ENCODE measurements at places on chromosomes 6 and 20.

GRCh38 chr20:47030271-47030810 is 135.7 kb downstream of the EYA2 start:
- no peak for DNase-seq

- no peak for DNase-seq
Measured at GRCh38 chr6:125444006-125444923, 142.5 kb upstream of the HDDC2 start.

- DNase-seq = no peak
Measured at GRCh38 chr6:111829581-111829980, 43.7 kb downstream of the FYN start.

DNA sequence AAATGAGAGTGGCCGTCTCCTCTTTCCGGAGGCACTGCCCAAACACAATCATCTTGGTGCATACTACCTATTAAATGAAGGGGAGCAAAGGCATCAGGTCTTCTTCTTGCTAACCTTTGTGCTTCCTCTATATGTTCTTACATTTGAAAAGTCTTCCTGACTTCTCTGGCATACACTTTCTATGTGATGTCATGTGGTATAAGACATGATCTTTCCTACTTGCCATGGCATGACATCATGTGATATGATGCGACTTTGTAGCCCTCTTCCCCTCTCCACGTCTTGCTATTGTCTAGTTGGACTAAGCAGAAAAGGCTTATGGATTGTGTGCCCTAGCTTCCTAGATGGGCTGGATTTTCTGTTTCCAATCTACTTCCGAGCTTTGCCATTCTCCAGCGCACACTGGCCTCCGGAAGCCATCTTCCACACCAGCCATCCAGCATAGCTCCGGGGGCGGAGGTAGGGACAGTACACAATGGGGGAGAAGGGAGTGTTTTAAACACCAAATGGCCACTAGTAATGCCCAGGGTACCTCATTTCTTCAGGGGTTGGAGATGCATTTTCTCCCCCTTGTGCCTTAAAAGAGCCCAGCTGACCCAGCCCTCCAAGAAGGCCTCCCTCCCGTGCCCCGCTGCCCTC is 8.8 kb upstream of the NEDD9 start:
- DNase-seq = no peak

GRCh38 chr20:24870881-24871280 is 78.2 kb upstream of the CST7 start:
- no peak for DNase-seq

DNA sequence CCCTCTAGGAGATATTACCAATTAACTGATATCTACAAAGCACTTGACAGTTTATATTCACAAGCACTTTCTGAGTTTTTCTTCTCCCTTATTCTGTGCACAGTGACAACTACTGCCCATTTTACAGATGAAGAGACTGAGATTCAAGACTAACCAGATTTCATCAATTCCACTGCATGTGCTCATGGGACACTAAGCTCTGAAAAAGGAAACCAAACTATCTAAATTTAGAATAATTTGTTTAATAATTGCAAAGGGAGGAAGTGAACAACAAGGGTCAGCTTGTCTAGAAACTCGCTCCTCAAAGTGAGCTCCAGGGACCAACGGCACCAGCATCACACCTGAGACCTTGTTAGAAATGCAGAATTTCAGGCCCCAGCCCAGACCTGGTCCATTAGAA is 50.8 kb upstream of the MYLIP start:
- no peak for DNase-seq

- no peak for DNase-seq
Measured at GRCh38 chr6:130223508-130223907, 757 bp upstream of the SAMD3 start.

DNA sequence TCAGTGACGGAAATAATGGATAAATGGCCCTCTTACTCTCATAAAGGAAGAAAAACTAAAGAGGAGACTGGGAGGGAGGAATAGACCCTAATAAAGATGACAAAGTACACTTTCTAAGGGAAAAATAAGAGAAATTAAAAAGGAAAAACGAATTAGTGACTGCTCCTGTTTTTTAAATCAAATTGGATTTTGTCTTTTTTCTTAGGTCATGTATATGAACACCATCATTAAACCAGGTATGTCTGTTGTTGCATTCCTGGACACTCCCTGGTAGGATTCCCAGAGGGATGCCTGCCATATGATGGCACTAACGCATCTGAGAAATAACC is 59.4 kb upstream of the BTN3A2 start:
- no peak for DNase-seq

GRCh38 chr6:121305957-121306607 is 28.2 kb downstream of the TBC1D32 start:
- peak; percentile 29 for DNase-seq

GRCh38 chr6:137261361-137261760 is 42.2 kb upstream of the IFNGR1 start:
- DNase-seq = peak; percentile 36

- no peak for DNase-seq
Measured at GRCh38 chr6:5457983-5458683, 196.8 kb downstream of the FARS2 start.

GRCh38 chr6:4872841-4873240 is 96.6 kb downstream of the CDYL start:
- no peak for DNase-seq

- DNase-seq = no peak
Measured at GRCh38 chr6:156919370-156919769, 142.2 kb downstream of the ARID1B start.

- peak; percentile 76 for DNase-seq
Measured at GRCh38 chr20:17679941-17680835, 1.9 kb downstream of the RRBP1 start.

DNA sequence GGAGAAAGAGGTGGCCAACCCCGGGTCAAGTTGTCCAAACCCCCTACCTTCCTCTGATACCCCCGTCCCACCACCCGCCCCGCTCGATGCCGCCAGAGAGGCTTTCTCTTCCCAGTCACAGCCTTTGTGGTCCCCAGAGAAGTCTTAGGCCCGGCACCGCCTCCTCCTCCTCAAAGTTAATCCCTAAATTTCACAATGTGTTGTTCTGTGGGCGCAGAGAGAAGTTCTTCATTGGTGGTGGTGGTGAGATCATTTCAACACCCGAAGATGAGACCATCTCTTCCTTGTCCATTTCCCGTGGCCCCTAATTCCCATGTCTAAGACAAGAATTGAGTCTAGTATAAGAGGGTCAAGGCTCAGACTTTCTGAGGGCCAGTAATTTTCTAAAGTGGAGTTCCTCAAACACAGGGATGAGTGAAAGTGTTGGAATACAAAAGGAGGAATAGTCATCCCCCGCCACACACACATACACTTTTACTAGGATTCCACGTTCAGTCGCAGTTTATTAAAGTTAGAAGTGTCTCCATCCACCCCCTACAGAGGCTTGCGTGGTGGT is 10.4 kb downstream of the TRIM31 start:
- DNase-seq = peak; percentile 60

GRCh38 chr6:42431877-42432276 is 19.8 kb downstream of the TRERF1 start:
- no peak for DNase-seq

DNA sequence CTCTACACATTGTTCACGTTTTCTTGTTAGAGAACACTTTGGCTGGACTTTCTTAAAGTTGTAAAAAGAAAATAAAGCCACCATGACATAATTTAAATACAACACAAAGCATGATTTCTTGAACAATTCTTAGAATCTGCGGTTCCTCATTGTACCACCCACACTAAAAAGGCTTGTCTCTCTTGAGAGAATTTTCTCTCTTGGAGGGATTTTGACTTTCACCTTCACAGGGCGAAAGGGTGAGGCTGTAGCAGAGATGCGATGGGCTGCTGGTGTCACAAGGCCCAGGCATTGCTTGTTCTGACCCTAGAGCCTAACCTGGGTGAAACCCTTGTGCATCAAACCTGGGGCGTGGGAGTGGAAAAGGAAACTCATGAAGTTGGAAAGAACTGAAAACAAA is 122.7 kb upstream of the RIPOR2 start:
- DNase-seq = no peak

DNA sequence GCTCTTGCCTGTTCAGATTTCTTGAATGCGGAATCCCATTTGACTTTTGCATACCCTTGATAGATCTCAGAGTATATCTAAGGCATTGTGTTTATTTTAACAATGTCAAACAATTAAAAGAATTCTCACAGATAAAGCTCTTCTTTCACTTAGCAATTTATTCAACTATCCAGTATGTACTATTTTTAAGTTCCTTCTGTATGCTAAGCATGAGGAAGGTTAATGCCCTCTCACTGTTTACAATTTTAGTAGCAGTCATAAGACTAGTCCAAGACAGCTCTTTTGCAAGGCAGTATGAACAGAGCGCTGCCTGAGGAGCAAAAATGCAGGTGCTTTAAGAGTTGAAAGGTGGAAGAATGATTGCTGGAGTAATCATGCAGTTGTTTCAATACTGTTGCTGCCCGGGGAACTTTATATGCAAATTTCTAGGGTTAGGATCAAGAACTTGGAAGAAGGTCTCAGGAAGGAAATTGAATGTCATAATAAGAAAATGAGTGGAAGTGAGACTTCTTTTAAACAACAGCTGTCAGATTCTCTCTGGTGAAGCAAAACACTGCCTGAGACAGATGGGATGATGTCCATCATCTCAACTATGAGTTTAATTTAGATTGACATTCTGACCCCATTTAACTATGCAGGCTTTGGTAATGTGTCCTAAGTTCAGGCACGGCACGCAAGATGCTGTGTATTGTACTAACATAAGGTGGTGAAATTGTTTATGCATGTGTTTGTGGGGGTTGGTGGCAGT is 1303.5 kb upstream of the CITED2 start:
- DNase-seq = no peak

DNA sequence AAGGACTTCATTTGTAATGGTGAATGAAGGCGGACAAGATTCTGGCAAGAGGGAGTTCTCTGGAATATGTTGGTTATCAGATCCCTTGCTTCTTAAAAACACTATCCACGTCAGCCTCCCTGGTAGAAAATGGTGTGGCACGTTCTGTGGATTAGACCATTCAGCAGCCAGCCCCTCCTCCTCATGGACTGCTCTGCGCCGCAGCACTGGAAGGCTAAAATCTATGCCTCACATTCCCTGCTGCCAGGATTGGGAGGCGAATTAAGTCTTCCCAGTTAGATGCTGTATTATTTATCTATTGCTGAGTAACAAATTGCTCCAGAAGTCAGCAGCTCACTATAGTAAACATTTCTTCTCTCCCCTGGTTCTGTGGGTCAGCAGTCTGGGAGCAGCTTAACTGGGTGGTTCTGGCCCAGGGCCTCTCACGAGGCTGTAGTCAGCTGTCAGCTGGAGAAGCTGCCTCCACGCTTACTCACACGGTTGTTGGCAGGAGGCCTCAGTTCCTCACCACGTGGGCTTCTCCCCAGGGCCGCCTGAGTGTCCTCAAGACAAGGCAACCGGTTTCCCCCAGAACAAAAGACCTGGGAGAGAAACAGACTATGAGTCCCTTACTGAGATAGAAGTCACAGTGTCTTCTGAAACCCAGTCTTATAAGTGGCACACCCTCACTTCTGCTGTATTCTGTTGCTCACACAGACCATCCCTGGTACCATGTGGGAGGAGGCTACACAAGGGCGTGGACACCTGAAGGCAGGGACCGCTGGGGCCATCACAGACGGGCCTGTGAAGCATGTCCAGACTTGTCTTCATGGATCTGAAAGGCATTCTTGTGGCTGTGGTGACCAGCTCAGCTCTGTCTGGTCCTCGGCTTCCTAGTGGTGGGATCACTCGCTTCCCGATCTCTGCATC is 101.0 kb downstream of the NRN1 start:
- peak; percentile 98 for DNase-seq

- no peak for DNase-seq
Measured at GRCh38 chr6:75286955-75287354, 2.4 kb upstream of the TMEM30A start.

DNA sequence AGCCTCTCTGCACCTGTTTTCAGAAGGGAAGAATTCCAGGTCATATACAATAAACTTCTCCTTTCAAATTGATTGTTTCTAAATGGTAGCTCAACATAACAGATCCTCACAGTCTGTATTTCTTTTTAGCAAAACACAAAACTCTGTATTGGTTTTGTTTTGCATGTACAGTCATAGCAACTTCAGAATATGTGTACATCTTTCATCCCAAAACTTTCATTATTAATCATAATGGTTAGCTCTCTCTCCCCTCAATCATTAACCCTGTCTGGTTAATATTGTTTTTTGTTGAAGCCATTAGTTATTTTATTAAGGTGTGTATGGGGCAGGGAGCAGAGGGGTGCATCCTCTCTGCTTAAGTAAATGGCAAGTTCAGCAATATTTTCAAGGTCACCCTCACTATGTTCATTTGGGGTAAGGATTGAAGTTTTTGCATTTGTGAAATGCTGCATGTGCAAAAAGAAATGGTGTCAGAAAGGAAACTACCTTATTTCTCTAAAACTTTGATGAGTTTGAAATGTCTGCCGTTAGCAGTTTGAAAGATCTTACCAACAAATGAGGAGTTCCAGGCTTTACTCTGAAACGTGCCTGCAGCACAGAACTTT is 136.8 kb upstream of the BTBD3 start:
- no peak for DNase-seq

DNA sequence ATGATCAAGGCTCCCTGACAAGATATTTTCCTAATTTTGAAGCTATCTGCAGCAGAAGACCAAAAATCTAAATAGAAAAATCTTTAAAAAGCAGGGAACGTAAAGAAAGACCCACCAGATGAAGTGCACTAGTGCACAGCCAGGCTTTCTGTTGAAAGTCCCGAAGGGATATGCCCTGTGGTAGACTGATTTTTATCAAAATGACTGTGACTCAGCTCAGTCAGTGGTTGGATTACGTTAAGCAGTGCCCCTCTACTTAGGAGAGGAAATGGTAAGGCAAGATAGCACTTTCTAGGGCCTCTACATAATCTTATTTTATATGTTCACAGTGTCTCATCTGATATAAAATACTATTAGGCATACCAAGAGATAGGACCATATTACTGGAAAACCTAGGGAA is 123.4 kb upstream of the RAB32 start:
- no peak for DNase-seq

DNA sequence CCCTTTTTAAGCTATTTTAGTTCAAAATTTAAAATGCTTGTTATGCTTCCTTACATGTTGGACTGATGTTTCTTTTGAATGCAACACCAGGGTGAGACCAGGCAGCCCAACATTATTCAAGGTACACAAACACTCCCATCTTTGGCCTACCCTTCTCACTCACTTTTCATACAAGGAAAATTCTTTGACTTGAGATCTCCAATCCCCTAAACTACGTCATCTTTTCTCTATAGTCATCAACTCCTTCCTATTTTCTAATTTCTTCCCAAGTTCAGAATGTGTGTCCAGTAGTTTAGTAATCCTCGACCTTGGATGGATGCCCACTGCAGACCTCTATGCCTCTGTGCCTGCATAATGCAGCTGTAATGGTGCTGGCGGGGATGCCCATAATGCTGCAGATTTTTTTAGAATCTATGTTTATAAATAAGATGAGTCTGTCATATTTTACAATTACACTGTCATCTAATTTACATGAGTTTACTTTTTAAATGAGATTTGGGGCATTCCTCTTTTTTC is 108.7 kb downstream of the ID4 start:
- DNase-seq = no peak

DNA sequence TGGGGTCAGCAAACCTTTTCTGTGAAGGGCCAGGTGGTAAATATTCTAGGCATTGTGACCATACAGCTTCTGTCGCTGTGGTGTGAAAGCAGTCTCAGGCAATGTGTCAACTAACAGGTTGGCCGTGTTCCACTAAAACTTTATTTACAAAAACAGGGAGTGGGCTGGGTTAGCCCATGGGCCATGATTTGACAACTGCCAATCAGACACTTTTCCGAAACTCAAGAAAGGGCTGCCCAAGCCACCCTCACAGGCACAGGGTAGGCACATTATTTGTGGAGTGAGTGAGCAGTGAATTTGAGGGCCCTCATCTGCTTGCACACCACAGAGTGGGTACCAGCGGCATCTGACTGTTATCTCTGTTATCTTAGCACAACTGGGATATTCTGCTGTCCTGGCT is 290.3 kb downstream of the TAF4 start:
- DNase-seq = no peak

All from AG10803 (cell line).